ENCODE measurements at places on chromosomes 1 and 21. TPM values are rescaled to one million over a fixed set of nuclear protein-coding genes. Genes with fewer than 3 reads are reported as not detected.

S100A14 gene
- total RNA-seq, result 0.40 TPM

MANEAL gene
- total RNA-seq, result 27.1 TPM

LRRC38 gene
- not detected for total RNA-seq

CFHR2 gene
- total RNA-seq, result not detected

VHLL gene
- not detected for total RNA-seq

S100A3 gene
- 104 TPM for total RNA-seq

TNFSF18 gene
- not detected for total RNA-seq

WNT2B gene
- 0.38 TPM for total RNA-seq
